ENCODE measurements at places on chromosomes 2 and 18. TPM values are rescaled to one million over a fixed set of nuclear protein-coding genes. Genes with fewer than 3 reads are reported as not detected.

The DGUOK gene
- 90.9 TPM for total RNA-seq

The CABLES1 gene
- total RNA-seq, result 27.4 TPM

The CBLN2 gene
- total RNA-seq, result not detected

The IL1RN gene
- total RNA-seq, result 15.9 TPM

The STPG4 gene
- total RNA-seq, result not detected

The NOSTRIN gene
- total RNA-seq, result not detected

The PLEK gene
- 0.48 TPM for total RNA-seq

The HOXD8 gene
- not detected for total RNA-seq

The ASPRV1 gene
- 1.0 TPM for total RNA-seq

The RPRD1A gene
- total RNA-seq, result 23.4 TPM

The PAX8 gene
- 0.76 TPM for total RNA-seq

The SIX3 gene
- total RNA-seq, result 0.25 TPM

The MARCO gene
- total RNA-seq, result not detected

The PREPL gene
- total RNA-seq, result 29.7 TPM

The EMX1 gene
- total RNA-seq, result not detected

The GALNT14 gene
- 0.90 TPM for total RNA-seq

The SOX11 gene
- not detected for total RNA-seq

The CD8A gene
- 2.8 TPM for total RNA-seq

The GCG gene
- not detected for total RNA-seq

The SLC5A7 gene
- total RNA-seq, result not detected

The FOXD4L1 gene
- total RNA-seq, result 0.14 TPM

The ANO7 gene
- 4.3 TPM for total RNA-seq

The DSG4 gene
- not detected for total RNA-seq

The SNORC gene
- total RNA-seq, result 1.9 TPM

The LPIN2 gene
- 95.9 TPM for total RNA-seq

The AQP12B gene
- total RNA-seq, result not detected

The C2orf80 gene
- not detected for total RNA-seq

The PKP4 gene
- total RNA-seq, result 27.0 TPM

The IL36A gene
- 0.34 TPM for total RNA-seq

The DHRS9 gene
- total RNA-seq, result 3.3 TPM

The SKA1 gene
- total RNA-seq, result 23.6 TPM

The LYPD1 gene
- total RNA-seq, result not detected

The SERPINB4 gene
- total RNA-seq, result not detected

The NT5DC4 gene
- total RNA-seq, result not detected

The PXDN gene
- total RNA-seq, result 2.0 TPM

The ANKRD62 gene
- not detected for total RNA-seq

The SMYD1 gene
- total RNA-seq, result not detected

The ATOH8 gene
- 0.07 TPM for total RNA-seq
